ENCODE measurements at places on chromosomes 7 and 10.

GRCh38 chr10:68899186-68899745 lies 1.8 kb upstream of the DDX50 start:
- no peak for DNase-seq

DNA sequence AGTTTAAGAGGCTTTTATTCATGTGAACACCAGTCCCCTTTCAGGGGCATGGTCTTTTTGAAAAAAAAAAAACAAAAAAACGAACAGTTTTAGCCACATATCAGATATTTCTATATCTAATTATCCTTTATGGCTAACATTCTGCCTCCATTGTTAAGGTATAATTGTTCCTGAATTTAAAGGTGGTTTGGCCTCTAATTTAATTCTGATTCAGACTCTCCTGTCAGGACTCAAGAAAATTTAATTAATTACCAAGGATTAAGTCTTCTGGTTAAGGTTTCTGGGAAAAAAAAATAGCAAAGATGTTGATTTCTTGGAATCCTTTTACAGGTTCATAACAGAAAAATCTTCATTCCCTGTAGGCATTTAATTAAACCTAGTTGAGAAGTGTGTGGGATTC lies 27.4 kb downstream of the COL1A2 start:
- DNase-seq, result no peak

DNA sequence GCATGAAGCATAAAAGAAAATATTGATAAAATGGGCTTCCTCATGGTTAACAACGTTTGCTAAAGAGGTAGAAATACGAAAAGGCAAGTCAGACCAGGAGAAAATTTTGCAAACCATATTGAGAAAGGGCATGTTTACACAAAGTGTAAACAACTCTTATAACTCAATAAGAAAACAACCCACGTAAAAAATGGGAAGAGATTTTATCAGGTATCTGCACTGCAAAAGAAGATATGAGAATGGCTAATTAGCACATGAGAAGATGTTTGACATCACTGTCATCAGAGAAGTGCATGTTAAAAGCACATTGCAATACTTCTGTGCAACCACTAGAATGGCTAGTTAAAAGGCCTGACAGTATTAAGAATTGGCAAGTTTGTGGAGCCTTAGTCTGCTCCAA lies 99.5 kb downstream of the VPS50 start:
- no peak for DNase-seq

DNA sequence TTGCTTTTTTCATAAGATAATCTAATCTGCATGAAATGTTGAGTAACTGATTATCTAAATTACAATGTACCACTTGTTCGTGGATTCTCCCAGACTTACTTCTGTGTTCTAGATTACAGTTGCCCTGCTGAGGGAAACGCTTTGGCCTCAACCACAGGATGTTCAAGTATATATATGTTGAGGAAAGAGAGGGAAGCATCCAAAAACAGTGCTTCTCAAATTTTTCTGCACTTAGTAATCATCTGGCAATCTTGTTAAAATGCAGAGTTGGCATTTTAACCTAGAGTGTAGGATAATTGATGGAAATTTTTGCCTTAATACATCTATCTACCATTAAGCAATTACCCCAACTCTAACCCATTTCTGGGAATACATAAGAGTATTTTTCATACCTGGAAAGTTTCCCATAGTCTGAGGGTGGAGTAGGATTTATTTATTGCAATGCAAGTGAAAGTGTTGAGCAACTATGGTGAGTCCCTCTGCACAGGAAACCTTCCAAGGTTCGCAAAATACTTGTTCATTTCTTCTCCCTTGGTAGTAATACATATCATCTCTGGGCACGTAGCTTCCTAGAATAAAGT lies 59.6 kb upstream of the C1GALT1 start:
- no peak for DNase-seq

DNA sequence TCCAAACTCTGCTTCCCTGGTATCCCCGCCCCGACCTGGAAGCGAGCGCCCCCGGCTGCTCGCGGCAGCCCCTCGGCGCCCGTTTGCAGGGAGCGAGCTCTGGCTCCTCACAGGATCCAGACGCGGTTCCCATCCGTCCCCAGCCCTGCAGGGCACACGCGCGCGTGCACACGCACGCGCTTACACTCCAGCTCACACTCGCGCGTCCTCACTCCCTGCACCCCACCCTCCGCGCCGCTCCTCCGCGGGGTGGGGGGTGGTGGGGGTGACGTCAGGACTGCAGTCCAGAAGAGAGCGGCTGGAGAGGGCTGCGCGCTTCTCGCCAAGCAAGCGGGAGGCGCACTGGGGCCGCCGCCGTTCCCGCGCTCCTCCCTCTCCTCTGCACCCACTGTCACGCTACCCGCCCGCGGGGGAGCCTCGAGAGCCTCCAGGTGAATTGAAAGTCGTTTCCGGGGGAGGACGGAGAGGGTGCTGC lies 255.6 kb downstream of the OTUD1 start:
- no peak for DNase-seq

DNA sequence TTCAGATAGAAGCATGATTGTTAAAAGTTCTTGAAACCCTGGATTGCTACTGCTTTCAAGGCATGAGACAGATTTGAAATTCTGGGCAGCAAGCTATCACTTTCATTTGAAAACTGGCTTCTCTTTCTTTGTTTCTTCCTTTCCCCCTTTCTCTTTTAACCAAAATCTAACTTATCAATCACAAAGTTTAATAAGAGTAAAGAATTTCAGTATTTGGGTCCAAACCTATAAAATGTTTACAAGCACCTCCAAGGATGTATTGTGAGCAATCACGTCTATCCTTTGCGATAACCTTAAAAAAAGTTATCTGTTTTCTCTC lies 21.6 kb upstream of the RPA3 start:
- no peak for DNase-seq

DNA sequence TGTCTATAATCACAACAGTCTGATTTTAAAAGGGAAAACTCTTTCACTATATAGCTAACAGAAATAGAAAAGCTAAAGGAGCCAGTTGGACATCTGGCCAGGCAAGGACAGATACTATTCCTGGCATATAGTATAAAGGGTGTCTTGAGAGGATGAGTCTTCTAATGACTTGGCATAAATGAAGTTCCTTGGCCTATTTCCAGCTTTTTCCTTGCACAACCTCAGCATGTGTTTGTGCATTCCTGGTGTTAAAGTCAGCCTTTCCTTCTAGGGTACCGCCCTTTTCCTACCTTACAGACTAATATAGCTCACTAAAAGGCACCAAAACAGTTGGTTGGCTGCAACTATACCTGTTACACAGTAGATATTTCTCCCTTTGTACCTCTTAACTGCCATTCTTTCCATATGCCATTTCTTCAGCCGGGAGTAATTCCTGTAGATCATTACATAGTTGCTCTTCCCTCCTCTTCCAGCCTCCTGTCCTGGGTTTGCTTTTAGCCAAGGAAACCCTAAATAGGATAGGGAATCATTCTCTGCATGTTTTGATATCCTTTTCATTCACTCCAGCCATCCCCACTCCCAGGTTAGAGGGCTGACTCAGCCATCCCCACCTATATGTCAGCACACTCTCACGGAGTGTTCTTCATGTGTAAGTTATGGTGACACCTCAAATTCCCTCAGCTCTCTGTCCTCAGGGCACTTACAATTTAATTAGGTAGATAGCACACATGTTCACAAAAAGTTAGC lies 102.1 kb upstream of the MDFIC start:
- DNase-seq, result no peak
